ENCODE measurements at places on chromosomes 5 and 9.

GRCh38 chr5:140246378-140247122, 56.4 kb downstream of the PFDN1 start:
- DNase-seq: peak; percentile 73

DNA sequence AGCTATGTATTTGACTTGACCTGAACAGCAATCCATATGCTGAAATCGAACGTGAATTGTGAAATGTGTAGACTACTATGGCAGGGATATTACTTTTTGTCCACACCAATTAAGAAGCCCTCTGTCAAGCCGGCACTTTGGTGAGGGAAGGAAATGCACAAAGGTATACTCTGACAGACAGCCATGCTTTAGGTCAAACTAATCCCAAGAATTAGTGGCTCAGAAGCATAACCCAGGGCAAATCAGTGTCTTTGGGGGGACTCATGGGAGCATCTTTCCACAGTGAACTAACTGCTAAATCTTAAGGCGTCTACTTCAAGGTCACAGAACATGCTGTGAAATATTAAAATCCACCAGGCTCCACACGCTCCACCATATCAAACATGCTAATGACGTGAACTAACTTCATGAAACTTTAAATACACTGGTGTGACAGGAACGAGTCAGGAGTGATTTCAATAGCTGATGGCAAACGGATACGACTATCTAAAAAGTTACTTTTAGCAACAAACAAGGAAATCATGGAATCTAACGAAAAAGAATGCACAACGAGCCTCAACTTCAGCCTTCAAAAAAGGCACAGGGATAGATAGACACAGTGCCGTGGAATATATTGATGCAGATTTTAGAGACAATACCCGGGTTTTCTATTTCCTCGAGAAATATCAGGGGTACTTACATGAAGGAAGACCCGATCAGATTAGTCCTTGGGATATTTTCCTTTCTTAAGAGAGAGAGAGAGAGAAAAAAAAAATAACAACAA, 527 bp downstream of the MEF2C start:
- DNase-seq: peak; percentile 9

DNA sequence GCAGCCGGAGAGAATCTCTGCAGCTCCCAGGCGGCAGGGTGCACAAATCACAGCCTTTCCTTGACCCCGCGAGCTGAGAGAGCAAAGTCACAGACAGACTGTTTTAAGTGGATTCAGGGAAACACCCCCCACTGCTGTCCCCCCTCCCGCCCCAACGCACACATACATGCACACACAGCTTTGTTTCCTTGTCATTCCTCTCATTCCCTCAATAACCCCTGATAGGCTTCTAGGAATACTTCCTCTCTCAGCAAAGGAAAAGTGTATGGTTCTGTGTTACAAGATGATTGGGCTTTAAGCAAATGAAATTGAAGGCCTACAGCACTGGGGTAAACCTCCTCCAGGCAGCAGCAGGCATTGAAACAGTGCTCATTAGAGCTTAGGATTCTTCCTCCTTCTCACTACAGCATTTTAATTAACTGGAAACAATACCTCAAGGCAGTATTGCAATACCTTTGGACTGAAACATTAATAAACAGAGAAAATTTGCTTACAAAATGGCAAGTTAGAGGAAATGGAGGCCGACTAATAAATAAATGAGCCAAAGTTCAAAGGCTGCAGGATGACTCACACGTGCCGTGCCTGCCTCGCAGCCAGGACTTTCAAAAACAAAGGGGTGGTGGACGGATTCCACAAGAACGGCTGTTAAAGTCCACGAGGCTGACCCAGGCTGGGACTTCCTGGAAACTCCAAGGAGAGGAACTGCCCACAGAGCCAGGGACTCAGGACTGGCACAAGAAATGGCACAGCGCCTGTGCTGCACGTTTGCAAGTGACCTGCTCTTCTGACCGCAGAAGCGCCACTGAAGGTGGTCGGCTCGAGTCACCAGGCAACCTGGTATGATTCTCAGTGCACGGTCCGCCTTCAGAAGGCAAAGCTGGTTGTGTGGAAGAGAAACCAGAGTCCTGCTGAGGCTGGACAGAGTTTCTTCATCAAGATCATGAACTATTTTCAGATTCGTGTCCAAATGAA, 236.2 kb downstream of the SYK start:
- peak; percentile 90 for DNase-seq

DNA sequence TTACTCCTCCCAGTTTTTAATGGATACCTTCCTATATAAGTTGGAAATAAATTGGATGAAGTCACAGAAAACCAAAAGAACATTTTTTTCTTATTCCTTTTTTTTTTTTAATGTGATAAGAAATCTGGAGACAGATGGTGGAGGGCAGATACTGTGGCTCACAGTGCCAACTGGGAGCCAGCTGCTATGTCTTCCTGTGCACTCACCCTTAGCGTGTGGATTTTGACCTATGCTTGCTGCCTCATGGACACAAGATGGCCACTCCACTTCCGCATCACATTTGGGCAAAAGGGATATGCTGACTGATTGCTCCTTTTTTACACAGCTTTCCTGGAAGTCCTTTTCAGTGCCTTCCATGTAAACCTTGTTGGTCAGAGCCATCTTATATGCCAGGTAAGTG, 342.6 kb downstream of the MAN2A1 start:
- DNase-seq: no peak

DNA sequence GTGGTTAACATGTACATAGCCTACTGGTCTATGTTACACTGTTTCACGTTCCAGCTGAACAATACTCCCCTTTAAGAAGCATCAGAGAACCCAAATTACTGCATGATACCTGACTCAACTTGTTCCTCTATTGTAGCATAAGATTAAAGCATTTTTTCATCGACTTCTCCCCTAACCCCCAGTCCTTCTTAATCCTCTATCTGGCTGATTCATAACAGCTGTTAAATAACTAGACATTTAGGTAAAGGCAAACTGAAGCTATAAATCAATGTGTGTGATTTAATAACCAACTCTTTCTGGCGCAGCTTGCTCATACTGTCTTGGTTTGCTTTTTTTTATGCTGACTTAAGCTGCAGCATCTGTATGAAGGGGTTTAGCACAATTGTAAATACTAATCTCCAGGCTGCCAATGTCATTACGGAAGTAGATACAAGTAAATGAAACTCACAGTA, 94.2 kb upstream of the MTAP start:
- peak; percentile 68 for DNase-seq

GRCh38 chr9:115073456-115073855, 44.5 kb downstream of the TNC start:
- DNase-seq: no peak

GRCh38 chr5:160188141-160189015, 40.9 kb upstream of the FABP6 start:
- peak; percentile 89 for DNase-seq

- DNase-seq: peak; percentile 72
Measured at GRCh38 chr5:107555425-107556090, 115.2 kb downstream of the EFNA5 start.

DNA sequence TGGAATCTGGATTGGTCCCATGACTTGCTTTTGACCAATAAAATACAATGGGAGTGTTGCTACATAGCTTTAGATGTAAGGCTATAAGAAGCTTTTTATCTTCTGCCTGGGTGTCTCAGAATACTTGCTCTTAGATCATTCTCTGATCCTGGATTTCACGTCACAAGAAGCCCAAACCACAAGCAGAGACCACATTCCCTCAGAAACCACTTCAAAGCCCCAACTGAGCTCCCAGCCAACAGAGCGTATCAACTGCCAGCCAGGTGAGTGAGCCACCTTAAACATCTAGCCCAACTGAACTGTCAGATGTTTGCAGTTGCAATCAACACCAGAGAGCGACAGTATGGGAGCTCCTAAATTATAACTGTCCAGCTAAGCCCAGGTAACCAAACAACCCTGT, 687.1 kb downstream of the TLE1 start:
- no peak for DNase-seq

DNA sequence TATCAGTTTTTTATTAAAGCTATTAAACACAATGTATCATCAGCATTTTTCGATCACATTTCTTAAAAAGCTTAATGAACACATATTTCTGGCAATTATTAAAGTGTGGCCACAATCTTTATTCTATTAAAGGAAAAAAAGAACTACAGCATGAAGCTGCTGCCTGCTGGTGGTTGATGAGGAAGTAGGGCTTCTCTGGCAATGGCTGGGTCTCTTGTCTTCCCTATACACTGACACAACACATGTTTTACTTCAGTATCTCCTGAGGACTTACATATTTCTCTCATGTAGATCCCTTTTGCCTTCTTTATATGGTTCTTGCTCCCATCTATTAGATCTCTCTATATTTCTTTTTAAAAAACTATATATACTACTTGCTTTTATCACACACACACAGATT, 590.7 kb downstream of the RAB3C start:
- DNase-seq: peak; percentile 13

- no peak for DNase-seq
Measured at GRCh38 chr9:133890583-133890982, 101.5 kb downstream of the VAV2 start.

DNA sequence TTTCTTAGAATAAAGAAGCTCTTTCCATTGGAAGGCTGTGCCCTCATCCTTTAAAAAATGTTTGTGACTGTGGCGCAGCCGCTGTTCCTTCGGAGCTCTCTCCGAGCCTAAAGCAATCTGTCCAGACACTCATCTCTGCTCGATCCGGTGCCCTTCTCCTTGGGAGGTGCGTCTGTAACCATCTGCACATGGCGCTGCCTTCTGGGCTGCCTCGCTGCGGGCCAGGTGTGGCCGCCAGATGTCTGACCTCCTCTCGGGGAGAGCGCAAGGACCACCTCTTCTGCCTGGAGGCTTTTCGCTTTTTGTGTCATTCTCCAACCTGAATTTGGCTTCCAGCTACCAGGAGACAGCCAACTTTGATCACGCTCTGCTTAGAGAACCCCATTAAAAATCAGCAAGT, 153.4 kb upstream of the PTCH1 start:
- no peak for DNase-seq

DNA sequence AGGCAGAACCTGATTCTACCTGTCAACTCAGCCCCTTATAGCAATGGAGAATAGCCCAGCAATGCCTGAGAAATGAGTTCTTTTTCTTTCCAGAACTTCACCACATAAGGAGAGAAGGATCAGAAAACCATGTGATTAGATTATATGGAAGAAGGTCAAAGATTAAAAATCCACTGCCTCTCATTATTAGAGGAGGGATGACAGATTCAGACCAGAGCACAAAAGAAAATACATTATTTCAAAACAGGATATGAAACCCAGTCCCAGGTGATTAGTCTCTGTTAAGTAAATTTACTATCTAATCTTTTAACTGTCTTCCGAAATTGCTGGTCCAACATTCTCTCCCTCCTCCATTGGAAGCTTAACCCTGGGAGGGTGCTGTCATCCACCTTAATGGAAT, 322.4 kb downstream of the SLIT3 start:
- DNase-seq: no peak

- DNase-seq: no peak
Measured at GRCh38 chr5:175471196-175471595, 7.2 kb upstream of the SFXN1 start.

GRCh38 chr5:73894860-73895259, 268.9 kb downstream of the ARHGEF28 start:
- no peak for DNase-seq

GRCh38 chr9:38416461-38416860, 7.8 kb downstream of the IGFBPL1 start:
- DNase-seq: peak; percentile 14

GRCh38 chr5:96050273-96050880, 88.7 kb upstream of the ELL2 start:
- DNase-seq: no peak

DNA sequence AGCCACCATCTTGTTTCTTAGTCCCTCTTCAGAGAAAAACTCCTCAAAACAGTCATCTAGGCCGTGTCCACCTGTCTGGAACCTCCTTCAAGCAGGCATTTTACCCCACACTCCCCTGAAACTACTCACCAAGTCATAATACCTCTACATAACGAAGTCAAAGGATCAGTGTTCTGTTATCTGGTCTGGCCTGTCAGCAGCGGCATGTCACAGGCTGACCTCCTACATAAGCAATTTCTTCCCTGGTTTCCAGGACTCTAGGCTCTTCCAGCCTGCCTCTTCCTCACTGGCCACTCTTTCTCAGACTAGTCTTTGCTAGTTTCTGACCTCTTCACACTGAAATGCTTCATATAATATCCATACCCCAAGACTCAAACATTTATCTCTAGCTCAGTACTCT, 72.2 kb downstream of the SPTLC1 start:
- no peak for DNase-seq

- DNase-seq: no peak
Measured at GRCh38 chr9:1469996-1470395, 419.8 kb downstream of the DMRT2 start.

DNA sequence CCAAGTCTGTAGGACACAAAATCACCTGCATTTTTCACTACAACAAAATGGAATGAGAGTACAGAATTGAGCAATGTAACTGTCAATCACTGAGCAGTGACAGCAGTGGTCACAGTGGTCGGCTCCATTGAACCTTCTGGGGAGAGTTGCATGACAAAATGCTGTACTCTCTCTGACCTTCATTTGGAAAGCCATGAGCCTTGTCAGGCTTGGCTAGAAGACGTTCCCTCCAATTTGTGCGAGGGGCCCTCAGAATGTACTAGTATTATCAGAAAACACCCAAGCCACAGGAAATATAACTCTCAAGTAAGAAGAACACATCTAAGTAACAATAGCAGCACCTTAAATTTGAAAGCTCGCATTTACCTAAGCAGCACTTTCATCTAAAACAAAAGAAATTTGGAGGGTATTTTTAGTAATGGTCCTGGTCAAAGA, 425.6 kb upstream of the MEF2C start:
- no peak for DNase-seq

DNA sequence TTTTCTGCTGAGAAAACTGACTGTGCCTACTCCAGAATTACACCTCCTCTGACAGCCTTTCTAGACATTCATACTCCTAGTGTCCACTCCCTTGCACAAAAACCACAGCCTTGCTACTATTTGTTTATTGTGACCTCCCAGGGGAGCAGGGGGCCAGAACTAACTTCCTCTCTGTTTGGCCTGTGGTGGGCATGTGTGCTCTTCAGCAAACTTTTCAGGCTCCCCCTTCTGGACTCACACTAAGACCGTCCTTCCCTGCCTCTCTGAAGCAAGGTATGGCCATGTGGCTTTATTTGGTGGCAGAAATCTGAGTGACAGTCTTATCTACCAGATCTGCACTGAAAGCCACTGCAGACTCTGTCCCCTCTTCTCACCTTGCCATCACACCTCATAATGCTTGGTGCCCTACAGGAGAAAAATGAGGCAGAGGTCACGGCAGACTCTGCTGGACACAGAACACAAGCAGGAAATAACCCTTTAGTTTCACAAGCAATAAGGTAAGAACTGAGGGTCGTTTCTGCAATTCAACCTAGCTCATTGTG, 28.2 kb downstream of the LIFR start:
- no peak for DNase-seq

DNA sequence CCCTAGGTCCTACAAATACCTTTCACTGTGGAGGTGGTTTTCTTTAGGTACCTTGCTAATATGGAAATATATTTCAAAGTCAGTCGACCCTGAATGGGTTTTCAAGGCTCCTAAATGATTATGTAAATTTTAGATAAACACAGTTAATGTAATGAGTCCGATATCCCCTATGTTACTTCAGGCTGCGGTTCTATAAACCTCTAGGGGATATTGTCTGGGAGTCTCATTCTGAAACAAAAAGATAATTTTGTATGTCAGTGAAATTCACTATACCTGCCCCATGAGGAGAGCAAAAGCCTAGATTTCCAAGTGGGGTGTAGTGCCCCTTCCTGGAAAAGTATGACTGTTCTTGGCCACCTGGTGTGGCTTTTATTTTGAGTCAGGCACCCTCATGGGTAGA, 377.3 kb downstream of the ICE1 start:
- no peak for DNase-seq
